Stimulated activated CD4-positive, alpha-beta T cell treated with anti-CD3 and anti-CD28 coated beads, Interleukin-12 subunit alpha, Interleukin-12 subunit beta, amount 100 ng/mL, for 48 hours (primary cell): ENCODE measurements at places on chromosomes 2 and 18.
A peak's percentile ranks its signal among the peaks of the same experiment; 100 is the strongest.

DNA sequence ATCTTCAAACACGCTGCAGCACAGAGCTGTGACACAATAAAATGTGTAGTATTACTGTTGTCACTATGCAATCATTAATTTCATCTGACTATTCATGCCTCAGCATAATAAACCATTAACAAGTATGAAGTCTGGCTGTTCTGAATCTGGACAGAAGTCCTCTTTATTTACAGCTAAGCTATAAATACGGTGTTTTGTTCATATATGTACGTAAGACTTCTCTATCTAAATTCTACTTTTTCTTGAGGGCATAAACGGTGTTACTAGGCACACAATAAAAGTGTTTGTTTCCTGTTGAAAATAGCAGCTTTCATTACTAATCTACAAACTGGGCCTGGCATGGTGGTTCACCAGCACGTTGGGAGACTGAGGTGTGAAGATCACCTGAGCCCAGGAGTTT is 443.8 kb downstream of the NCKAP5 start:
- DNase-seq, result no peak

DNA sequence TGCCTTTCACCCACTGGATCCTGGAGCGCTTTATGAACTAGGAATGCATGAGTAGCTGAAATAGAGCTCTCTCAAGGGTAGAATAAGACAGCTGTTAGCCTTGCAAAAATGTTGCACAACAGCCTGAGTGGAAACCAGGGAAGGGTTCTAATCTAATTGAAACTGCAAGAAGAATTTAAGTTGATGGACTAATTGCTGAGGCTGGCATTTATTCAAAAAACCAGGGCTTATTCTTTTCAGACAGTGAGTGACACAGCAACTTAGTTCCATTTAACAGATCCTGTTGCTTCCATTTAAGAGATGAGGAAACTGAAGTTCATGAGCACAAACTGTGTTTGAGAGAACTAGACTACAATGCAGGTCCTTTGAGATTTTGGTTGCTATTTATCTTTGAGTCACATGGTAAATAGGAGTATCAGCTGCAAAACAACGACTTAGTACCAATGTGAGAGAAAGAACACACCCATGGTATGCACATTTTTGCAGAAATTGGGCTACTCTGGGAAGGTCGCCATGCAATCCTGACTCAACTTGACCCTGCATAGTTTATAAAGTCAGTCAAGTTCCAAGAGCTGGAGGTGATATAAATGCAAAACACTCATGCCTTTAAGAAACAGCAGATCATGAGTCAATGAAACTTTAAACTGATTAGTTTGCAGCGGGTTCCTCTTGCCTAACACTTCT is 76.4 kb upstream of the PARD3B start:
- DNase-seq, result no peak

- DNase-seq, result peak; percentile 42
Observed at GRCh38 chr2:232901736-232902578, 31.9 kb downstream of the SNORC start.

GRCh38 chr2:3177891-3178577 is 199.6 kb downstream of the EIPR1 start:
- no peak for DNase-seq

DNA sequence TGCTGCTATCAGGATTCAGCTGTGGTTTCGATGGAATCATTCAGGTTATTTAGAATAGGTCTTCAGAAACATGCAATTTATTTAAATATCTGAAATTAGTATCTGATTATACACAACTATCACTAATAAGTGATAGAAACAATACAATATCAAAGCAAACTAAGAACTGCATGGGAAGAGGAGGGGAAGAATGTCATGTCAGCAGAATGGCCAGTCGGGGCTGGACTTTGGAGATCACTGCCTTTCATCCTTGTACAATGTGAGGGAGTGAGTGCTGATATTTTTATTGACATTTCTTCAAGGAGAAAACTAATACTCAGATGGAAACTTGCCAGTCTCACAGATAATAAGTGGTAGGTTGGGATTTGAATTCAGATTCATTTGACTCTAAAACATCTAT is 224.0 kb upstream of the LINC00305 start:
- no peak for DNase-seq

DNA sequence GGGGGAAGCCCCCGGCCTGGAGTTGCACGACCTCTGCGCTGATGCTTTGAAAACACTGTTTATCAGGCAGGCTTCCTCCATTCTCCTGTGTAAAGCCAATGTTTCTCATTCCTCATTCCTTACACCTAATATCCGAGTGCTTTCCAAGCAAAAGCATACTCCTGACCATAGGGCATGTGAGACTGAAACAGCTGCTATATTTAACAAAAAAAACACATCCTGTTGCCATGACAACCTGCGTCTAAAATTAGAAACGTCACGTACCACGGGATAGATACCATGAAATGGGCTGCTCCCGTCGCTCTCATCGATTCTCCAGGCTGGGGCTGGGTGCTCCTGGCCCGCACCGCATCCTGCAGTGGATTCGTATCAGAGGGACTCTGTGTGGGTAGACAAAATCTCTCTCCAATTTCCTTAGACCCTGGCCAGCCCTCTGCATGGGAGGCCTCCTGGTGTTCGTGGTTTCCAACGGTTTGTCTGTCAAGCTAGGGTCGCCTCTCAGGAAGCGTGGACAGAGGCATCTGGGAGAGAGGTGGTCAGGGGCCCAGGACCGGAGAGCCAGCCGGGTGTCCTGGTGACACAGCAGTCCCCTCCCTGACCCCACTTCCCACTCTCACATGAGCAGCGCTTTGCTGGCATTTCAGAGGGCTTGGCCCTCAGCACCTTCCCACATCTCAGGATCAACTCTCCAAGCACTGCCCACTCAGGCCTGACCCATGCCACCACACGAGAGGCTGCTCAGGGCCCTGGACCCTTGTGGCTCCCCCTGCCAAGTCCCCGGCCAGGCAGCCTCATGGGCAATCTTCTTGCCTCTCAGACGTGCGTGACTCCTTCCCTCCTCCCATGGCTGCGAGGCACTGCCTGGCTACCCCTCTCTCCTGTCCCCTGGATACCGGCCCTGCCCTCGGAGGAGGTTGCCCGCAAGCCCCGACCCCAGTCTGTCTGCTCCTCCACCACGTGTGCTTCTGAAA is 268.1 kb downstream of the NDUFA10 start:
- DNase-seq, result no peak

- no peak for DNase-seq
Observed at GRCh38 chr18:53944721-53945120, 279.7 kb downstream of the MBD2 start.

DNA sequence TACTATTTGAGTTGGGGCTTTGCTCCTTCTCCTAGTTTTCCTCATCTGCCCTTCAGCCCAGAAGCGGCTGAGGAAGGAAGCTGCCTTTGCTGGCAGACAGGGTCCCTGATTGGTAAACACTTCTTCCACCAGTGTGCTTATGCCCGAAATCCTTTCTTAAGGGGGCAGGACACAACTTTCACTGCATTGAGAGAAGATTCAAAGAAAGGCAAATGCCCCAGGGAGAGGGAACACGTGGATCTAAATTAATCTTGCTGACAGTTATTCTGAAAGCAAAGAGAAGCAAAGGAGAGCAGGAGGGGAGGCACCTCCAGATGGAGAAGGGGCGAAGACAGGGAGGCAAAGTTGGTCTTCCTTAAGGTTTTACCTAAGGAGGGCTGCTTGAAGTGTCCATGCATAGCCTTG is 92.1 kb upstream of the EFEMP1 start:
- DNase-seq, result no peak

- DNase-seq, result no peak
Observed at GRCh38 chr2:18403921-18404522, 156.4 kb downstream of the RDH14 start.

GRCh38 chr2:151491496-151491895 is 81.8 kb downstream of the RIF1 start:
- no peak for DNase-seq

- no peak for DNase-seq
Observed at GRCh38 chr2:181626671-181627070, 30.2 kb downstream of the CERKL start.

DNA sequence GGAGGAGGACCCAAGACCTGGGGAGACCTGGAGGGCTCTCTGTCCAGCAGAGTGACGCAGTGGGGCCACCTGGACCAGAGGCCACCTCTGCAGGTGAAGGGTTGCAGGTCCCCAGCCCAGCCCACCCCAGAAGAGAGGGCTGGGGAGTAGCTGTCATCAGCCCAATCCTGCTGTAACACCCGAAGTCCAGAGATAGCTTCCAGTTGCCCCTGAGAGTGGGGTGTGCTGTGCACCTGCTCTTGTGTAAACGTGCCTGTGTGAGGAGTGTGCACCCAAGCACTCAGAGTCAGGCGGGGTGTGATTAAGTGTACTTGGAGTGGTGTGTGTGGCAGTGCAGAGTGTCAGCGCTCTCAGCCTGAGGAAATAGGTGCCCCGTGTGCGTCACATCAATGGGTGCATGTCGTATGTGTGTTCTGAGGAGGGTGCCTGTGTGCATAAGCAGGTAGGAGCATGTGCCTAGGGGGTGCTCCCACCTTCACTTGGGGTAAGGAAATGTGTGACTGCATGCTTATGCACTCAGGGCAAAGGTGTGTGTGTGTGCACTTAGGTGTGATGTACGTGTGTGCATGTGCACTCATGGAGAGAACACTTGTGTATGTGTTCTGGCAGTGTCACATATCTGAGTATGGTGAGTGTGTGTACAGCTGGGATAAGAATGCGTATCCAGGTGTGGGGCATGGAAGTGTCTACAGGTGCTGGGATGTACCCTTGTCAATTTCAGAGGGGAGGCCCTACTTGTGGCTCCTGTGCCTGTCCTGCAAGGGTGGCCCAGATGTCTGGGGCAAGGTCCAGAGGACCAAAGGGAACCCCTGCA is 672 bp downstream of the ATP6V1B1 start:
- DNase-seq, result no peak

DNA sequence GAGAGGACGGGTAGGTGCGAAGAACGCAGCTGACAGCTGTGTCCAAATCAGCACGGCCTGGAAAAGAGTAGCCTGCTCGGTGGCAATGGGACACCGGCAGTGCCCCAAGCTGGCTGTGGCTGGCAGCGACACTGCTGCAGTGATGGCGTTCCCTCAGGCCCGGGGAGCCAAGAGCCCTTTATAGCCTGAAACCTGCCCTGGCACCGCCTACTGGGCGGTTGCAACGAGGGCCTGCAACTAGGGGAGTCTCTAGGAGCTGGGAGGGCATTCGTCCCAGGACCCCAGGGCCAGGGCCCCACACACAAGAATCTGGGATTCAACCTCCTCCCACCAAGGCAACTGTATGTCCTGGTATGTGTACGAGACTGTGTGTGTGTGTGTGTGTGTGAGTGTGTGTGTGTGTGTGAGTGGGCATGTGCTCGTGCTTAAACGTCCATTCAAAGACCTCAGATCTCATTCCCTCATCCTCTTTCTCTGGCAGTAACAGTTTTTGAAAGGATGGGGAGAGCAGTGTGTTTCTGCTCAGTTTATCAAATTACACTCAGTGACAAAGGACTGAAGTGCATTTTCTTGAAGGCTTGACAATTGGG is 6.8 kb upstream of the CYP26B1 start:
- DNase-seq, result no peak

DNA sequence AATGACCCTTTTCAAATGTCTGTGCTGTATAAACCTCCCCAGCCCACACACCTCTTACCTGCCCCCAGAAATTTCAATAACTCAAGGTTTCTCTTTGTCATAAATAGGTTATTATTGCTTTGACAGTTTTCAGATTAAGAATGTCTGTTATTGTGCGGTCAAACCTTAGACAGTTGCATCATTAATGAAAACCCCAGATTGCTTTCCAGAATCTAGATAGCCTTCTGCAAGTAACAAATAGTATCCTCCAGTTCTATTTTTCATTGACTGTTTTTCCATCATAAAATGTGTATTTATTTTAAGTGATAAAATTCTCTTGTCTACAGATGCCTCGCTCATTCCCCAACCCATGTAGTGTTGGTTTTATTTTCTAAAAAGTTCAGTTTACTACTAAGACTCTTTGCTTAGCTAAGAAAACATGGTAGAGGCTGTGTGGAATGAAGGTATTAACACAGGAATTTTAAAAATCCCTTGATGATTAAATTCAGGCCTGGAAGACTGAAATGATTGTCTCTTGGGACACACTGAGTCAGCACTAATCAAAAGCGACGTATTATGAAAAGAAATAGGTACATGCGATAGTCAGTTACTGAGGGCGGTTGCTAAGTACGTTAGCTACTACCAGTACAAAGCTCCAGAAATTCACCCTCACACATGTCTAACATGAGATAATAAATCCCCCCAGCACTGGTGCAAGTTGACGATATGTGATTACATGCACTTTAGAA is 38.4 kb upstream of the ITGAV start:
- no peak for DNase-seq

DNA sequence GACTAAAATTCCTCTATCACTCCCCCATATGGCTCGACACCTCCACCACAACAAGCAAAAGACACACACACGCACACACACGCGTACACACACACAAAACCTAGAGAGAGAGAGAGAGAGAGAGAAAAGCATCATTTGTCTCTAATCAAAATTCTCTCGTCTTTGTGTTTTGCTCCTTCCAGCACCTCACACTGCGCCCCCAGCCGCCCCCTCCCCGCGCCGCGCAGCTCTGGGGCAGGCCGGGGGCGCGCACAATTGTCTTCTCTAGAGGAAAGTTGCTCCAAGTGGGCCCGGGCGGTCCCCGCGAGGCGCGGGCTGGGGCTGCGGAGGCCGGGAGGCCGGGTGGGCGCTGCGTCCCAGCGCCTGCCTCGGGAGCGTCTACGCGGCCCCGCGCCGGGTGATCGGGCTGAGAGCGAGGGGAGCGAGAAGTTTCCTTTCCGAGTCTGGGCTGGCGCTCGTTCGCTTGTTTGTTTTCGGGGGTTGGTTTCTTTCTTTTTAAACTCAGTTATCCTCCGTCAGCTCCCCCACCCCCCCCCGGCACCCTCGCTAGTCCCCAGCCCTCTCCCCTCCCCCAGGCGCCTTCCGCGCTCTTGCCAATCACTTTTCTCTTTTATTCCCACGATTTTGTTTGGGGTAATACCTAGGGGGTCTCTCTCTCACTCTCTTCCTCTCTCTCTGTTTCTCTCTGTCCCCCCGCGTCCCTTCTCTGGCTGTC is 4.1 kb downstream of the ZEB2 start:
- DNase-seq, result no peak

DNA sequence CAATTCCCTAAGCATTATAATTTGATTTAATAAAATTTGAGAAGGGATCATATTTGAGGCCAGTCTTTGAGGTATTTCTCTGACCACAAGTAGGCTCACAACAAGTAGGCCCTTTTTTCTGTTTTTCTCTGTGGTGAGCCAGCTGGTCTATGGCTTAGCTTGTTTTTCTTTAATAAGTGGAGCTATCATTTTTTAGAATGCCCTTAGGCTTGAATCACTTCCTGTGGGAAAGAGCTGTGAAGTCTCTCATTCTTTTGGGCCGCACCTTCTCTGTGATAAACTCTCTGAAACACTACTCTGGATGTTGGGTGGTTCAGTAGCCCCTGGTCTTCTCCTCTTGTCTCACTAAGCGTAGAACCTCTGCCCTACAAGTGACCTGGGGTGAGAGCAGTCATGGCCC is 235.9 kb downstream of the SUCLG1 start:
- DNase-seq, result no peak

GRCh38 chr2:88090446-88091283 is 23.0 kb downstream of the SMYD1 start:
- no peak for DNase-seq

- no peak for DNase-seq
Observed at GRCh38 chr2:222319586-222320435, 21.0 kb upstream of the PAX3 start.

- no peak for DNase-seq
Observed at GRCh38 chr2:237283131-237283928, 130.6 kb downstream of the COL6A3 start.

GRCh38 chr2:101306410-101306809 is 2.1 kb downstream of the RNF149 start:
- DNase-seq, result no peak

GRCh38 chr2:8148260-8149006 is 533.4 kb upstream of the ID2 start:
- no peak for DNase-seq

- no peak for DNase-seq
Observed at GRCh38 chr18:23107718-23108117, 27.6 kb upstream of the CABLES1 start.
